ENCODE measurements at places on chromosomes 5 and 9. TPM values are rescaled to one million over a fixed set of nuclear protein-coding genes. Genes with fewer than 3 reads are reported as not detected.

The SPINK4 gene
- total RNA-seq, result not detected

The ECSCR gene
- 1.0 TPM for total RNA-seq

The TRIM14 gene
- total RNA-seq, result 8.9 TPM

The FAM81B gene
- not detected for total RNA-seq

The SIT1 gene
- total RNA-seq, result not detected

The GALNT12 gene
- 5.5 TPM for total RNA-seq
